CD4-positive, alpha-beta T cell treated with Interleukin-17A for 1 hour (primary cell): ENCODE measurements at places on chromosomes 2 and 18.

DNA sequence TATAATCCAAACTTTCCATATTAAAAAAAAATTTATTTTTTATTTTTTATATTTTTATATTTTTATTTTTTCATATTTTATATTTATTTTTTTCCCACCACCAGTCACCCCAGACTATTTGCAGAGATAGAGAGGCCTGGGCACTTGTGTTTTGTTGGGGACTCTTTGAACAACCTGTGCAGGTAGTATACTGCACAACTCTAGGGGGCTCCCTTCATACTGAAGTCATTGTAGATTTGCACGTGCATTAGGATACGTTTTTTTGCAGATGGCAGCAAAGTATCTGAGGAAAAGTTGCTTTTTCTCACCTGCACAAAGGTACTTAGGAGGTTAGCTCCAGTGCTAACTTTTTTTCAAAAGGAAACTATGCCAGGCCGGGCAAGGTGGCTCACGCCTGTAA, 73.9 kb upstream of the TANC1 start:
- no peak for DNase-seq

DNA sequence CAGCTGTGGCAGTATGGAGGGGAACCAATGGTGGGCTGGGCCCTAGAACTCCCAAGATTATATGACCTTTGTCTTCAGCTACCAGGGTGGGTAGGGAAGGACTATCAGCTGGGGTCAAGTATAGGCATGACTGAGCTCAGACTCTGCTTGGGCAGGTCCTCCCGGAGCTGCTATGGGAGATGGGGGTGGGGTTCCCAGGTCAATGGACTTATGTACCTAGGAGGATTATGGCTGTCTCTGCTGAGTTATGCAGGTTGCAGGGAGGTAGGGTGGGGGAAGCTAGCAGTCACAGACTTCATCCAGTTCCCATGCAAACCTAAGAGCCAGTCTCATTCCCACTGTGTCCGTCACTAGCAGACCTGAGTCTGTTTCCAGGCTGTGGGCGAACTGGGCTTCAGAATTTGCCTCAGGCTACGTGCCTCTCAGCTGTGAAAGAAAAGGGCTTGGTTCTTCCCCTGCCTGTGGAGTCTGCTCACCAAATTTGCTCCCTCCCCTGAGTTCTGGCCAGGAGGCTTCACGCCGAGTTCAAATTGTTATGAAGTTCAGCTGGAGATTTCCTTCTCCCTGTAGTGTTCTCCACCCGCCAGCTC, 985.8 kb upstream of the NRXN1 start:
- no peak for DNase-seq

DNA sequence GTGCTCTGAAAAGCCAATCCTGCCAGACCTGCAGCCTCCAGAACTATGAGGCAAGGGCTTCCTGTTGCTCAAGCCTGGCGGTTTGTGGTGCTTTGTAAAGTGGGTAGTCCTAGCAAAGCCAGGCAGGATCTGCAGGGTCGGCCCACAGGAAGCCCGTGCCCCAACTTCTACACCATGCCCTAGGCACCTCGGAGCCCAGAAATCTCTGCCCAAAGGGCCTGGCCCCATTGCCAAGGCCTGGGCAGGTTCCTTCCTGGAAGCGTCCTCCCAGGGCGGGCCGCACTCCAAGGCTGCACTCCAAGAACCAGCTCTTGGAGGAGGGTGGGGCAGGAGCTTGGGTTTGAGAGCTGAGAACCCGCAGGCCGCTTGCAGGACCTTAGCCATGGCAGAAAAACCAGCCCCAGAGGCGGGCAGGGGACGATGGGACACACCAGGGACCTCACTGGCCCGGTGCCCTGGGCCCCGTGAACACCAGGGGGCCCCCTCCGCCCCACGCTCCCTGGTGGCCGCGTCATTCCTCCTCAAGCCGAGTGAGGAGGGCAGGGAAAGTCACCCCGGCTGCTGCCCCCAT, 37.2 kb upstream of the ID2 start:
- DNase-seq = no peak

DNA sequence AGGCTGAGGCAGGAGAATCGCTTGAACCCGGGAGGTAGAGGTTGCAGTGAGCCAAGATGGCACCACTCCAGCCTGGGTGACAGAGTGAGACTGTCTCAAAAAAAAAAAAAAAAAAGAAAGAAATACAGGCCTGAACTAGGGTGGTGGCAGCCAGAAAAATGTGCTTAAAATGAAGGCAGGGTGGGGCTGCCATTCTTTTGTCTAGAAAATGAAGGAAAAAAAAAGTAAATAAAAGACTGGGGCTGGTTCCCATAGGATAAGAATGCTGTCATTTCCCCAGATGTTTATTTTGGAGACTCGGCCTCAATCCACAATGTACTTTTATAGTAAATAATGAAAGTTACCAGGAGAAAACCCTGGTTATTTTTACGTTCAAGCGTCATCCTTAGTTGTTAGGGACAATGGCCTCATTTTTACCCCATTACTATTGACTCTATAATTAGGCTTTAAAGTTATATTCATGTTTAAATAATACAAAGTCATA, 58.9 kb downstream of the ATP8B1 start:
- no peak for DNase-seq

DNA sequence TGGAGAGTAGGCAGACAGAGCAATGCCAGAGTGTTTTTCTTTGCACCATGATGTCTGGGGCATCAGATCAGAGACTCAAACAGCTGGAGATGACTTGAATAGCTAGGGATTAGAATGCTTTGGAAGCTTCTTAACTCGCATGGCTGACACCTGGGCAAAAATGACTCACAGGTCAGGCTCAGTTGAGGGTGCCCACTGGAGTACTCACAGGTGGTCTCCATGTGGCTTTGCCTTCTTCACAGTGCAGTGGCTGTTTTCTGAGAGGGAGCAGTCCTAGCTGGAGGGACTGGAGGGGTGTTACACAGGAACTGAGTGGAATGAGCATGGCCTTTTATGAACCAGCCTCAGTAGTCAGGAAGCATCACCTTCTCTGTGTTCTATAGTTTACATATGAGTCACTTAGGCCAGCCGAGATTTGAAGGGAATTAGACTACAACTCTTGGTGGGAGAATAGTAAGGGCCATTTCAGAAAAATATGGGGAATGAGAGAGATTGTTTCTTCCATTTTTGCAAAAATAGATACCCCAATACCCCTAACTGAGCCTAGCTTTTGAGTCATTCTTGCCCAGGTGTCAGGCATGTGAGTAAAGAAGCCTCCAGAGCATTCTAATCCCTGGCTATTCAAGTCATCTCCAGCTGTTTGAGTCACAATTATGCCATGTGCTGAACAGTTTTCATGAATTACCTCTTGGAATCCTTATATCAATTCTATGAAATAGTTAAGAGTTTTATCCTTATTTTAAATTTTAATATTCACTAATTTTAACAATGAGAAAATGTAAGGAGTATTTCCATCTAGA, 7.1 kb upstream of the PPP1R1C start:
- no peak for DNase-seq

DNA sequence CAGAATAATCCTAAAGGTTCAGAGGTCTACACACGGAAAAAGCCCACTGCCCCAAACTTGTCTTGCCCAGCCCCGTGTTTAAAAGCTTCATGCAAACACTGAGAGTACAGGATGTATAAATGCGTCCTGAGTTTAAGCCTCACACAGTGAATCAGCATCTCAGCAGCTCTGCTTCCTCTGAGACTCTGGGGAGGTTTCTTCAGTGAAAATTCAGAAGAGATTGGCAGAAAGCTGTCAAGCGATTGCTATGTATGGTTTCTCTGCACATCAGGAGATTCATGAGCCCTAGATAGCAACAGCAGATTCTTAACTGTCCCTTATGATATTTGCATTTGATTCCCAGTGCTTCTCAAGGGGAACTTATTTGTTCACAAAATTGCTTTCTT, 27.1 kb downstream of the CRACDL start:
- DNase-seq = no peak

GRCh38 chr2:69012310-69013141, 453 bp upstream of the ANTXR1 start:
- peak; percentile 42 for DNase-seq

- no peak for DNase-seq
Observed at GRCh38 chr2:105113616-105114291, 75.9 kb downstream of the MRPS9 start.

GRCh38 chr2:55175254-55176093, 56.6 kb downstream of the CLHC1 start:
- peak; percentile 67 for DNase-seq

GRCh38 chr18:67577386-67577785, 60.9 kb upstream of the DSEL start:
- DNase-seq = no peak

DNA sequence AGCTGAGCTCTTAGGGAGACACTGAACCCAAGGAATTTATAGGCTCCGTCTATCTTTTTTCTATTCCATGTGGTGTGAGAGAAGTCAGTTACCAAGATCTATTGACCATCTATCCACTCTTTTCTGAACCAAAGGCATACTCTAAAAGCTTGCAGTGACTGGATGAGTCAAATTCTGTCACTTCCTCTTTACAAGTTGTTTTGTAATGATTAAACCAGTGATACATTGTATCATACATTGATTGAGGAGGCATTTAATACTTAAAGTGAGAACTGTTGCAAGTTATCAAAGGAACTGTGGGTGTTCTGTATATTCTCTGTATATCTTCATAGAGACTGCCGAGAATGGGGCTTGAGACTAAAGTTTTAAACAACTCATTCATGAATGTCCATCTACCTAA, 188.8 kb downstream of the CAMKMT start:
- no peak for DNase-seq

GRCh38 chr2:43388371-43388770, 162.0 kb upstream of the ZFP36L2 start:
- DNase-seq = no peak

- DNase-seq = no peak
Observed at GRCh38 chr2:112765251-112765650, 842 bp upstream of the CKAP2L start.

DNA sequence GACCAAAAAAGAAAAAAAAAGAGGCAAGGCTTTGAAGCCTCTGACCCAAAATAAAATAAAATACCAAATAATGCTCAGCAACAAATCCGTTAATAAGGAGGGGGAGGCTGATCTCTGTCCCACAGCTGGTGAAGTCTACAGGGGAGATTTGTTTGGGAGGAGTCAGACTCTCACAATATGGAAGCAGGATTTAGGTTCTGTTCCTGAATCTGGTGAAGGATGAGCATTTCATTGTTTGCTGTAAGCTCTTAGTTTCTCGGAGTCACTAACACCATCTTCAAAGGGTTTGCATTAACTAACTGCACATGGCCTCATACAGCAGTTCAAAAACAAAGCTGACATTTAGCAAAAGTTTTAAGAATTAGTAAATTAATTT, 339.4 kb upstream of the TNP1 start:
- no peak for DNase-seq

DNA sequence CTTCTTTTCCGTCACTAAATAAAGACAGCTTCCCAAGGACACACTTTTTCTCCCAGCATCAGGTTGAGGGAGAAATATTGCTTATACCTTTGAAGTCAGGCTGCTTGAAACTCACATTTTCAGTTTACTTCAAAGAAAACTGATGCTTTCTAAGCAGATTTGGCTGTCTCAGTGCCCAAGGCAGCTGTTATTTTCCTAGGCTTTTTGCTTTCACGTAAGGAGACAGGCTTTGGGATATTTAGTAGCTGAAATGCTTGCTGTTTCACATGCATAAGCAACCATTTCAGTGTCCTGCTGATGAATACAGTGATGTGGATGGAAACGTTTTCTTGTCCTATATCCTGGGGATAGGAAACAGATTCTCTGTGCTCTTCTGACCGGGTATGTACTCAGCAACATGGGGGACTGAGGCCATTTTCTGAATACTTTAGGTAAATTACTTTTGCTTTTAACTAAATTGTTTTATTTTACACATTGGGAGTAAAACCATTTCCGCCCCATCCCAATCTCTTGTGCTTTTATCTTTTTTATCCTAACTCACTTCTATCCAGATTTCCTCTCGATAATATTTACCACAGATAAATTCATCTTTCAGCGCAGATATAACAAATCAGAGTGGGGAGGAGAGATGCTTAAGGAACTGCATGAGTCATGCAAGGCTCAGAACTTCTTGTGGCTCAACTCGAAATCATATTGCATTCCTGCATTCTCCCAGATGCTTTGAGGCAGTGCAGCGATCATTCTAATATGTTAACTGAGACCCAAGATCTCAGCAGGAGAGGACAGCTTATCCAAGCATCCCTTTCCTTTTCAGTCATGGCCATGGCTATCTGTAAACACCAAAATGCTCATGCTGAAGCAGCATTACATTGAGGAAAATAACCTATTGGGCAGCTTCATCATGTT, 22.2 kb downstream of the GALR1 start:
- no peak for DNase-seq
